Stimulated activated CD4-positive, alpha-beta T cell treated with anti-CD3 and anti-CD28 coated beads, Interleukin-4, amount 100 ng/mL, for 48 hours (primary cell): ENCODE measurements at places on chromosomes 12 and 14.

GRCh38 chr12:52835271-52836041 is 1.3 kb upstream of the KRT79 start:
- no peak for DNase-seq

DNA sequence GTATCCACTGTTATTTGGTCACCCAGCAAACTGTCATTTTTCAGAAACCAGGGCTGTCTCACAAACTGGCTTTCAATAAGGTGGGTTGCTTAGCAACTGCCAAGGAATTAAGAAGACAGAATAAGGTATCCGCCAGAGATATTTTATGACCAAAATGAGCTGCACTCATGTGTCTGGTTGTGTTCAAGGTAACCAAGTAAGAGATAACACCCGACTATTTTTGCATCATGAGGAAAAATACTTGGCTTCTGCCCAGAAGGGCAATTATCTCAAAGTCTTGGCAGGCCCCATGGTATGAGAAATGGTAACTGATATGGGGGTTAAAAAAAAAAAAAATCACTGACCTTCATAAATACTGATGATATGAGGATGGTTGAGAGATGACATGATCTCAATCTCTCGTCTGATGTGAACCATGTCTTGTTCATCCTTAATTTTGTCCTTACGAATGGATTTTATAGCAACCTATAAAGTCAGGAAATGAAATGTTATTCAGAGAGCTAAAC is 32.6 kb downstream of the NUAK1 start:
- DNase-seq = no peak

DNA sequence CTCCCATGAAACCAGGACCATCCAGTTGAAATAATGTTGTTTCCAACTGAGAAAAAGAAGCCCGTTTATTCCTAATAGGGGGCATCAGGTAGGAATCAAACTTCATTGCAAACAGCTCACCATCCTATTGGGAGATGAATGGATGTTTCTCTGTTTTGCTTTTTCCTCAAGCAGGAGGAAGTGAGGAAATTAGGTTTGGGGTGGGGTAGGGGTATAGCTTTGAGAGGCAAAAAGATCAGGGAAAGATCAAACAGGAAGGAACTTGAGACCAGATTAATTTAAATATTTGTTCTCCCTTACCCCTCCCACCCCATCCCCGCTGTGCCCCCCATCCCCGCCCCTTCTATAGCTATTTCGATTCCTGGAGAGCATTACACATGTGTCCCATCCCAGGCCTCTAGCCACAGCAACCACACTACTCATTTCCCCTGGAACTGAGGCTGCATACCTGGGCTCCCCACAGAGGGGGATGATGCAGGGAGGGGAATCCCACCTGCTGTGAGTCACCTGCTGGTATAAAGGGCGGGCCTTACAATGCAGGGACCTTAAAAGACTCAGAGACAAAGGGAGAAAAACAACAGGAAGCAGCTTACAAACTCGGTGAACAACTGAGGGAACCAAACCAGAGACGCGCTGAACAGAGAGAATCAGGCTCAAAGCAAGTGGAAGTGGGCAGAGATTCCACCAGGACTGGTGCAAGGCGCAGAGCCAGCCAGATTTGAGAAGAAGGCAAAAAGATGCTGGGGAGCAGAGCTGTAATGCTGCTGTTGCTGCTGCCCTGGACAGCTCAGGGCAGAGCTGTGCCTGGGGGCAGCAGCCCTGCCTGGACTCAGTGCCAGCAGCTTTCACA is at the start of gene IL23A:
Gene IL23A (plus strand): TSS at position 577 of the 850 bp plus-strand sequence. CDS start 161 bp downstream, at position 738.
- peak; percentile 86 for DNase-seq

DNA sequence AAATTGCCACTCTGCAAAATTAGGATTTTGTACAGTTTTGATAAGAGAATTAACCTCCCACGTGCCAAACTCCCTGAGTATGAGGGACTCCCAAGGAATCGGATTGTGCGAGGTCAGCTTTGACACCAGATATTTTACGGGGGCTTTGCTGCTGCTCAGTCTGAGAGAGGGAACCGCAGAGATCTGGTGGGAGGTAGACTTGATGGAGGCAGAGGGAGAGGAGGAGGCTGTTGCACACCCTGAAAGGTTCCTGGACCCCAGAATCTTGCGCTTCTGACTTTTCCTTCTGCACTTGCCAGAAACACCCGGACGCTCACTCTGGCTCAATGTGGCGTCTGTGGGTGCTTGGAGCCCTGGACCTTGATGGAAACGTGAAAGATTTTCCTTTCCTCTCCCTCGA is 83.9 kb downstream of the PAPOLA start:
- DNase-seq = no peak

GRCh38 chr14:59278111-59278510 is 89.6 kb downstream of the DAAM1 start:
- DNase-seq = no peak

- no peak for DNase-seq
Measured at GRCh38 chr12:65853489-65854157, 29.3 kb downstream of the HMGA2 start.
